ENCODE measurements at places on chromosomes 3 and 15.

GRCh38 chr15:30059771-30060170, 23.0 kb upstream of the GOLGA8J start:
- no peak for DNase-seq

DNA sequence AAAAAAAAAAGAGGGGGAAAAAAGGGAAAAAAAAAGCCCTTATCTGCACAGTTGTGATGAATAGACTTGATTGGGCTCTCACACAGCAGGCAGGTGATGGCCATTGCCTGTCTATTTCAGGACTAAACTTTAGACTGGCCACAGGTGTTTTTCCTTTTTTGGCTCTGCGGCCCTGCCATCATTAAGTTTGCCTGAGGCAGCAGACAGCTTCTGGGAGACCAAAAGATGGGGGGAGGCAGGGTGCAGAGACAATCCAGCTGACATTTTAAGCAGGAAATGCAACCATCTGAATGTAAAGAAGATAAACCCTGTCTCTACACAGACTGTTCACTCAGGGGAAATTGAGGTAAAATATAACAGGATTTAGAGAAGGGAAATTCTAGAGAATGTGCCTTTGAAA, 295.0 kb upstream of the KCNH8 start:
- no peak for DNase-seq

GRCh38 chr15:70210076-70210475, 112.4 kb upstream of the TLE3 start:
- no peak for DNase-seq

GRCh38 chr3:76715426-76715825, 324.5 kb upstream of the ROBO2 start:
- DNase-seq: no peak

DNA sequence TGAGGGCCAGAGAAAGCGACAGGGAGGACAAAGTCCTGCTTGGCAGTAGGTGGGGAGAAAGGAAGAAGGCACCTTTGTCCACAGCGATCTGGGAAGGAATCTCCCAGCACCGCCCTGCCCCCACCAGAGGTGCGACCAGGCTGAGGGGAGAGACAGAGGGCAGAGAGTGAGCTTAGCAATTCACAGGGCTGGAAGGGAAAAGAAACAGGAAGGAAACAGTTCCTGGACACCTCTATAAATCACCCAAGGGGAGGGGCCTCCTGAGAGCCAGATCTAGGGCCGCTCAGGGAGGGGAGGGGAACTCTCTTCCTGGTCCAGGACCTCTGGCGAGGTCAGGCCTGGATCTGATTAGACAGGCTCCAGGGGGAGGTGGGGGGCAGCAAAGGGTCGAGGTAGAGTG, 35.4 kb downstream of the RNU5B-1 start:
- DNase-seq: no peak
